CD4-positive, alpha-beta T cell treated with Interleukin-4 for 4 hours (primary cell): ENCODE measurements at places on chromosomes 7 and 10.

- DNase-seq = no peak
These were observed 156.4 kb downstream of the PRPF18 start for GRCh38 chr10:13743101-13743693.

DNA sequence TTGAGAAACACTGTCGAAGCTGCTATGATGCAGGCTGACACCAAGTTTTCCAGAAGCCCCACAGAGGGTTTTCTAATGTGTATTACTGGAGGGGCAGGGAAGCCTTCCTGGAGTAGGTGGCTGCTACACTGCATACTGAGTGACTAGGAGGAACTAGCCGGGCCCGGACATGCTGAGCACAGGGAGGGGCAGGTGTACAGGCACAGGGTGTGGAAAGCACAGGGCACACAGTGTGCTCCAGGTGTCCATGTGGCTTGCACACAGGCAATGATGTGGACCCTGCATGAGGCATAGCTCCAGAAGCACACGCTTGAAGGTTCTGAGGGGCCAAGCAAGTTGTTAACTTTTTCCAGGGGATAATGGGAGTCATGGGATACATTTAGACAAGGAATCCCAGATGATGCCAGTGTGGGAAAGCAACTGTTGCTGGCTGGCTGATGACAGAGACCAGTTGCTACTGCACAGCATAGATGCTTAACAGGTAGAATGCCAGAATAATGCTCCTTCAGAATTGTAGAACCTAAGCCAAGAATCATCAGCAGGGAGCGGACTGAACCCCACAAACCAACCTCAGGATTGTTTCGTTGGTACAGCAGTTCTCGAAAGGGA is 14.6 kb downstream of the DHX32 start:
- DNase-seq = no peak

- no peak for DNase-seq
These were observed 249.4 kb downstream of the CACNA2D1 start for GRCh38 chr7:82194016-82194643.

GRCh38 chr7:19110026-19110730 is 7.3 kb downstream of the TWIST1 start:
- no peak for DNase-seq

DNA sequence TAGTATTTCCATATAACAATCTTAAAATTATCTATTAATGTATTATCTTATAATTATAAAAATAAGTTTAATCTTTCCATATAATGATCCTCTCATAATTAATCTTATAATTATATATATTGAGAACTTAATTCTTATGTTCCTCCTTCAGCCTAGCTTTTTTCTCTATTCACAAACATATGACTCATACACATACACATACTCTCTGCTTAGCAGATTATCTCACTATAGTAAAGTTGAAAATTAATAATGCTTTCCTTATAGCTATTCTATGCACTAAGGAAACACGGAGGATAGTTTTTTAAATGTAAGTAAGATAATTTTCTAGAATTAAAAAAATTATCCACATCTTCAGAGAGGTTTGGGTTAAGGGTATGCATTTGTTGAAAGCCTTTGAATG is 47.7 kb upstream of the ITGB8 start:
- DNase-seq = no peak

- DNase-seq = no peak
These were observed 43.6 kb downstream of the KLHDC10 start for GRCh38 chr7:130113887-130114286.

GRCh38 chr10:1600861-1601260 is 136.5 kb downstream of the ADARB2 start:
- DNase-seq = no peak

- peak; percentile 41 for DNase-seq
These were observed 115.2 kb downstream of the SORBS1 start for GRCh38 chr10:95445837-95446486.

- no peak for DNase-seq
These were observed 234.3 kb upstream of the MBL2 start for GRCh38 chr10:53006663-53007526.

- no peak for DNase-seq
These were observed 49.1 kb downstream of the EBF3 start for GRCh38 chr10:129914960-129915359.

DNA sequence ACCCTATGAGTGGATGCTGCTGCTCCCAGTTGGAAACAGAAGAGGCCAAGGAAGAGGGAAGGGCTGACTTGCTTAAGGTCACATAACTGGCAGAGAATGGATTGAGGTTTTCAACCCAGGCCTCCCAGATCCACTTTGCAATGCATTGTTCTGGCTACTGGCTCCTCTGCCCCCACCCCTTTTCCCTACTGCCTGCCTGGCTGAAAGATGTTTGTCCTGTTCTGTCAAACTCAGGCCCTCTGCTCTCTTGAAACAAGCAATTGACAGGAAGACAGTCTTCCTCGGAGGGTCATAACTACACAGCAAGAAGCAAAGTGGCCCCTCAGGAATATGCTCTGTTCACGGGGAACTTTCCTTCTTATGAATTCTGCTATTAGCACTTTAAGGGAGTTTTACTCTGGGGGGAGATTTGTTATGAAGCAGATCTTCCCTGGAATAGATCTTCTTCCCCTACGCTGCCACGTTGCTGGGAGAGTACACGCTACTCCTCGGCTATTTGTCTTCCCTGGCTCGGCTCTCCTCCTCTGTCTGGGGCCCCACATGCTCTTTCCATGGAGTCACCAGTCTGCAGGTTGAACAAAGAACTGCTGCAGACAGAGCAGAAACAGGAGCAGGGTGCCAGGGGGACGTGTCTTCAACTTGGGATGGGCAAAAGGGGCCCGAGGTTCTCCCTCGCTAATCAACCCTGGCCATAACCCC is 436.1 kb downstream of the TYW1 start:
- no peak for DNase-seq

GRCh38 chr7:149209518-149210269 is 14.3 kb downstream of the ZNF282 start:
- DNase-seq = peak; percentile 66

GRCh38 chr7:131774419-131775220 is 218.2 kb upstream of the PODXL start:
- DNase-seq = no peak

DNA sequence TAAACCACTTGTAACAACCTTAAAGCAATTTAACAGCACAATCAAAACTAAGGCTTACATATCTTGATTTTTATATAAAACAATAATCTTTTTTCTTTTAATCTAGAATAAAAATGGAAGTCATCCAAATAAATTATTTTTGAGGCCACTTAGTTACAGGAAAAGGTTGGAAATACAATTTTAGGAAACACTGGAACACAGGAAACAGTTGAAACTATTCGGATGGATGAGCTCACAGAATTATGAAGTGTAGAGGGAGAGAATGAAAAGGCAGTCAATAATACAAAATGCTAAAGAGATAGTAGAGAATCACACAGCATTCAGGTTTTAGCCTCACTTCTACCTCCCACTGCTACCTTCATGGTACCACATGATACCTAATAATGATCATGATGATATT is 124.2 kb downstream of the SEMA3D start:
- no peak for DNase-seq

DNA sequence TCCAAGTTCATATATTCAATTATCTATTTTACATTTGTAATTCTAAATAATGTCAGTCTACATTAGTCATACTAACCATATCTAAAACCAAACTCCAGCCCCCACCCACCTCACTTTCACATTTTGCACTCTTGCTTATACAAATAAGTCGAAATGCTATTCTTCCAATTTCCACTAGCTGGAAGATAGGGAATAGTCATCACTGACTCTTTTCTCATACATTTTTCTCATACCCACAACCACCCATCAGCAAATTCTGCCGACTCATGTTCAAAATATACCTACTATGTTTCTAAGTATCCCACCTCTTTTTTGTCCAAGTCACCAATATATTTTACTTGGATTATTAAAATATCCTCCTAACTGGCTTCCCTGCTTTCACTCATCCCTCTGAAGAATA is 93.2 kb upstream of the DGKB start:
- no peak for DNase-seq

DNA sequence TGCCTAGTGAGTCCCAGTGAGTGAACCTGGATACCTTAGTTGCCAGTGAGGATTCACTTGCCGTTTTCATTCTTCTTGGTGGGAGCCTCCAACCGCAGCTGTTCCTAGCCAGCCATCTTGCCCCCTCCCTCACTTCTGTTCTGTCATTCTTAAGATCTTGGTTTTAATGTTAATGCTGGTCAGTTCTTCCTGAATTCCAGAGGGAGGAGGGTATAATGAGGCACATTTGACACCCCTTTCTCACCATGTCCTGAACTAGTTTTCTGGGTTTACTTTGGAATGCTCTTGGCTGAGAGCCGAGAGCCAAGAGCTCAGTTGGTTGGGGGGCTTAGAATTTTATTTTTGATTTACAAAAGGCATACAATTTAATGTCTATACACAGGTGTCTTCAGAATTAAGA is 78.5 kb upstream of the ADCY1 start:
- DNase-seq = no peak

- no peak for DNase-seq
These were observed 138.5 kb upstream of the AGR3 start for GRCh38 chr7:17020250-17020649.

- DNase-seq = no peak
These were observed 37.0 kb downstream of the TBC1D12 start for GRCh38 chr10:94439275-94439861.

- no peak for DNase-seq
These were observed 2.8 kb downstream of the INHBA start for GRCh38 chr7:41700044-41700471.

- no peak for DNase-seq
These were observed 144.3 kb downstream of the KIF20B start for GRCh38 chr10:89845541-89846280.

DNA sequence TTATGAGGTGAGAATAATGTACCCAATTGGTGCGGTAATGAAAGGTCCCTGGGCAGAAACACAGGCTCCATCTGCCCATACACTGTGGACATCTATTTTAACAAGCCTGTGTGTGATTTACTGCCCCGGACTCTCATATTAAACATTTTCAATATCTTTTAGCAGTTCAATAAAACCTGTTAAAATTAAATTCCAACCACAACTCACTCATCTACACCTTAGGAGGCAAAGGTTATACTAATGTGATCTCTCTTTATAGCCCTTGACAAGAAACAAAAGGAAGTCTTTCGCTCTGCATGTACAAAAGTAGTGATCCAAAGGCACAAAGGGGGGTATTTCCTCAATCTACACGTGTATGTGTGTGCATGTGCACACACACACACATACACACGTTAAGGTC is 186.0 kb downstream of the PARD3 start:
- DNase-seq = no peak

- no peak for DNase-seq
These were observed 927.2 kb upstream of the AUTS2 start for GRCh38 chr7:68671046-68671445.

DNA sequence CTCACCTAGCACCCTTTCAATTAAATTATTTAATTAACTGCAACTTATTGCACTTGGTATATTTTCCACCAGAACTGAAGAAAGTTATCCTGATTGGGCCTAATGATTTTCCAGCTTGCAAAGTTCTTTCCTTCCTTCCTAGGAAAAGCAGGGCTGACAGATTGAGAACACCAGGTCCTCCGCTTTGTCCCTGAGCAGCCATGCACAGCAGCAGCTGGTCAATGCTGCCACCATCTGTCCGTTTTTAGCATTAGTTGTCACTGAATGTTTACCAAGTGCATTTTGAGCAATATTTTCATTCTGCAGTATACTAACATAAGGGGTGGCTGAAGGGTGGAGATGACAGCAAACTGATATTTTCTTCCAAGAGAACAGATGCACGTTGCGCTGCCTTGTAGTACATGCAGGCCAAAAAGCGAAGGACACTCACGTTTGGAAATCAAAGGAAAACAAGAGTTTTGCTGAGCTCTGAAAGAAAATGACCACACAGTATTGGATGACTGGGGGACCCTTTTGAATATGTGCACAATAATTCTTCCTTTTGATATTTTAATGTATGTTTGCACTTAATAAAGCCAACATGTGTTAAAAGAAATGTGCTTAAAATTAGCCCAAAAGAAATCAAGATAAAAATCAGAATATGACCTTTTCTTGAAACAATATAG is 248.8 kb upstream of the PTN start:
- DNase-seq = no peak

DNA sequence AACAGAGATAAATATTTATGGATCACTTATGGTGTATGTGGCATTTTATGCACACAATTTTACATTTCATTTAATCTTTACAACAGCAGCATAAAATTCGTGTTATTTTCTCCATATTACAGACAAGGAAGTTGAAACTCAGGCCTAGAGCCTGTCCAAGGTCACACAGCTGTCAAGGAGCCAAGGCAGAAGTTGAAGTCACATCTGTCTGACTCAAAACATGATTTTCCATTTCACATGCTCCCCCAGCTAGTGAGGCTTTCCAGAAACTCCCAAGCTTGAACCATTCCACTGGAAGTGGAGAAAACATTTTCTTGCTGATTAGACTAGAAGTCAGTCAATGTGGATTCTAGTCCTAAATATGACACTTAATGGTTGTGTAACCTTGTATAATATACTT is 110.5 kb downstream of the HECTD2 start:
- DNase-seq = no peak

GRCh38 chr7:23334482-23335056 is 35.4 kb downstream of the MALSU1 start:
- DNase-seq = no peak
